Mesenteric fat pad (tissue), 1 donor: ENCODE measurements at places on chromosomes 6 and 20. TPM values are rescaled to one million over a fixed set of nuclear protein-coding genes. Genes with fewer than 3 reads are reported as not detected.

The MACROD2 gene
- 3.8 TPM for total RNA-seq

The NOTCH4 gene
- 113 TPM for total RNA-seq

The RAET1G gene
- 0.51 TPM for total RNA-seq

The UST gene
- 5.2 TPM for total RNA-seq

DNA sequence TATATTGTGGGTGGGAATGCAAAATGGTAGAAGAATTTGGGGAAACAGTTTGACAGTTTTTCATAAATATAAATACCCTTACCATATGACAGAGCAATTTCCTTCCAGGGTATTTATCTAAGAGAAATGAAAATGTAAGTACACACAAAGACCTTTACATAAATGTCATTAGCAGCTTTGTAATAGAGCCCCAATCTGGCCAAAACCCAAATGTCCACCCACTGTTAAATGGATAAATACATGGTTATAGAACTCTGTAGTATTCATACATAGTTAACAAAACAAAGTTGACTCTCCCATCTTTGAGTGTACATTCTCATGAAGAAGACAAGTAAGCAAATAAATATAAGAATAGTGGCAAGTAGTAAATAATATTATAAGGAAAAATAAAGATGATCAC lies 514.8 kb upstream of the NOX3 start:
- DNase-seq, result no peak

DNA sequence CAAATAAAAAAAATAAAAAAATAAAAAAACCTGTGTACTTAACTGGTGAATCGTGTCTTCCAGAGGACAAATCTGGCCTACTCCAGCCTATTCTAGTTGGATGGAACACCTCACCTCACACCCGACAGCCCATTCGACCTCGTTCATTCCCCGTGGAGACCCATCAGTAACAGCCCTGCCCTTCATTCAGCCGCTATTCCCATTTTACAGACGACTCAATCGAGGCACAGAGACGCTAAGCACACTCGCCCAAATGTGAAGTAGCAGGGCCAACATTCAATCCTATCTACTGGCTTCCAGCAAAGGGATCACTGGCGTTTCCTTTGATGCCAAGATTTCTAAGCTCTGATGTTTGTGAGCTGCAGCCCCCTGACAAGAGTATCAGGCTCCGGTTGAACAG lies 1.8 kb upstream of the NTSR1 start:
- DNase-seq, result no peak

GRCh38 chr6:51137777-51138176 lies 319.1 kb downstream of the TFAP2B start:
- DNase-seq, result no peak

DNA sequence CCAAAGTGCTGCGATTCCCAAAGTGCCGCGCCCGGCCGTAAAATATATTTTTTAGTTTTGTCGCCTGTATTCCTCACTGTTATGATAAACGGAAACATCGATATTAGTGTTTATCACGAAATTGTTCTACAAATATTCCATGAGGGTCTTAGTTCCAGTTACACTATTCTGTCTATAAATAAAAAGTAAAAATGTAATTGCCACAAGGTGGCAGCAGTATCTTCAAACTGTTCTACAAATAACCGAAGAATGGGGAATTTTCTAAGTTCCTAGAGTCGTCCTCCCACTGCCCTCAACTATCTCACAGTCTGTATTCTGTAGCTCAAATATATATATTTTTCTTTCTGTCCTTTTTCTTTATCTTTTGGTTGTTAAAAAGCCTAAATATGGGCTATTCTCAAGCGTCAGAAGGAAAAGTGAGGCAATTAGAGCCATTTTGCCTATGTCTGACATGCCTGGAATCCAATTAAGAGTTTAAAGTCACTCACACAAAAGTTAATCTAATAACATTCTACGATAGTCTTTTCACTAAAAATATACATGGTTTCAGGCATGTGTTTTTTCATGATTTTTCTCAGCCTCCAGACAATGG lies 14.2 kb upstream of the FAM162B start:
- DNase-seq, result no peak

DNA sequence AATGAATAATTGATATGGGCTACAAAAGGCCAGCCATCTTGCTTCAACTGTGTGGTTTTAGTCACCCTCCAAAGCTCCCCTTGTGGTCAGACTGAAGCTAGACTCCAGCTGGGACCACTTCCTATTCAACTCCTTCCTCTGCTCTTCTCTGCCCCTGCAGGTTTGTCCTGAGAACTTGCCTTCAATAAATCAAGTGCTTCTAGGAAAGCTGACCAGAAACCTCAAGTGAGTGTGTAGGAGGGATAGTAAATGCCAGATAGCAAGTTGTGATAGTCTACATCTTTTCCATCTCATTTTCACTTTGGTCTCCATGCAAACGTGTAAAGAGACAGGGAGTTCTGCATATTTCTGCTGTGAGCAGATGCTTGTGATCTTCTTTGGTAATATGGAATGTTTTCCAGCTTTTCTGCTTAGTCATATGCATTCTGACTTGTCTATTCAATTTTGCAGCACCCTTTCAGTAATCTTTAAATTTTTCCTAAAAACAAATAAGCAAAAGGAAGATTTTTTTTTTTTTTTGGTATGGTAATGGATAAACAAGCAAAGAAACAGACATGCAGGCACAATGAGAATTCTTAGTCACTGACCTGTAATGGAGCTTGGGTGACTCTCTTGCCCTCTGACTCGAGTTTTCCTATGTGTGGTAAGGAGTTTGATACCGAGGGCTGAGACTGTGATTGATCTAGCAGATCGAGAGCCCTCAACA lies 201.3 kb upstream of the BTBD3 start:
- DNase-seq, result no peak

- DNase-seq, result no peak
Measured at GRCh38 chr6:43910638-43911353, 140.8 kb downstream of the VEGFA start.

- DNase-seq, result no peak
Measured at GRCh38 chr6:71721642-71722041, 164.7 kb upstream of the RIMS1 start.

DNA sequence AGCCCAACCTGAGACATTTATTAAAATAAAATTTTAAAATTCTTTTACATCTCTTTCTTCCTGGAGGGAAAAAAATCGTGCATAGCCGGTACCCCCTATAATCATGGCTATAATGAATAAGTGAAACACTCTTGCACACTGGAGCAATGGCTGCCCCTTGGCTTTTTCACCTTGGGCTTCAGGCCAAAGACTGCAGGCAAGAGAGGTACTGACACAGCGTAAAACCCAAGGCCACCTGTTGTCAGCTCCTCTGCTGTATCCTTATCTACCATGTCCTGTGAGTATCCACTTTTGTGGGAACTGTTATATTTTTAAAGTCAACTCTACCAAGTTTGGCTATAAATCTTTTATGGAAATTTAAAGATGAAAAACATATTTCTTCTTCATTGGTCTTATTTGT lies 23.0 kb upstream of the LY86 start:
- no peak for DNase-seq

DNA sequence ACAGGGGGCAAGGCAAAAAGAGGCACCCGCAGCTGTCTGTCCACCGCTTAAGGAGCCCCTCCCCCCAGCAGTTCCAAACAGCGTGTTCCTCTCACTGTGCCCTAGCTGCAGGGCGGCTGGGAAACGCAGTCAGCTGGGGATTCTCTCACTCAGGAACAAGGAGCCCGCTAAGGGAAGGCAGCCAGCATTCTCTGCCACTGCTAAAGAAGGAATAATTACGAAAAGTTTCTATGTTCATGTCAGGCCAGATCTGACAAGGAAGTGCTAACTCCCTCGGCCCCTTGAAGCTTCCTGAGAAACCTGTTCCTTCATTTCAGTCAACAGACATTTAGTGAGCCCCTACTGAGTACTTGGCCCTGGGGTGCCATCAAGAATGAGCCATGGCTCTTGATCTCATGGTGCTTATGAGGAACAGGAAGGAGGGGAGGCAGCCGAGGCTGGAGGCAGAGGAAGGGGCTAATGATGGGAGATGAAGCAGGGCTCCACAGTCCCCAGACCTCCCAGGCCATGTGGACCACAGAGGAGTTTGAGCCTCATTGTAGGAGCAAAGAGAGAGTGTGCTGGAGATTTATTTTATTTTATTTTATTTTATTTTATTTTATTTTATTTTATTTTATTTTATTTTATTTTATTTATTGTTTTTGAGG lies 101.7 kb upstream of the PMEPA1 start:
- no peak for DNase-seq

DNA sequence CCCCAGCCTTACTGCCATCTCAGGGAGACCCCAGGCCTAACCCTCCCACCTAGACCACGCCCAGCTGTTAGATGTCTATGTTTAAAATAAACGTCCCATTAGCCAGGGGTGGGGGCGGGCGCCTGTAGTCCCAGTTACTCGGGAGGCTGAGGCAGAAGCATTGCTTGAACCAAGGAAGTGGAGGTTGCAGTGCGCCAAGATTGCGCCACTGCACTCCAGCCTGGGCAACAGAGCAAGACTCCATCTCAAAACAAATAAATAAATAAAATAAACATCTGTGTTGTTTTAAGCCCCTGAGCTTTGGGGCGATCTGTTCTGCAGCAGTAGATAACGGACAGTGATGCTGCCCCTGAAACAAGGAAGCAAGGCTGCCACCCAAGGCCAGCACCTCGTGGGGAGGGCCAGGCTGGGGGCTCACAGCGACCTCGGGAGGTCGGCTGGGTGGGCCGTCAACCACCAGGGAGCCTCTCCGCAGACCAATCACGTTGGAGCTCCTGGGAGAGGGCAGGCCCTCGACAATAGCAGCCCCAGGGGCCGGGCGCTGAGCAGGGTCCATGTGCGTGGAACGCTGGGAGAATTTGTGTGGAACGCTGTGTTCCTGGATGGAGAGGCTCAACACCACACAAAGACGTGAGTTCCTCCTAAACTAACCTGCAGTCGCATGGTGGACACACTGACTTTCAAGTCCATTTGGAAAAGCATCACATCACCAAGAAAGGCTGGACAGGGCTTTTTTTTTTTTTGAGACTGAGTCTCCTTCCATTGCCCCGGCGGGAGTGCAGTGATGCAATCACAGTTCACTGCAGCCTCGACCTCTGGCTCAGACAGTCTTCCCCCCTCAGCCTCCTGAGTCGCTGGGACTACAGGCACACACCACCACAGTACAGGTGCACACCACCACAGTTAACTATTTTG lies 1.0 kb upstream of the HELZ2 start:
- no peak for DNase-seq
